Activated CD4-positive, alpha-beta T cell treated with anti-CD3 and anti-CD28 coated beads for 48 hours (primary cell): ENCODE measurements at places on chromosomes 1 and 21.

DNA sequence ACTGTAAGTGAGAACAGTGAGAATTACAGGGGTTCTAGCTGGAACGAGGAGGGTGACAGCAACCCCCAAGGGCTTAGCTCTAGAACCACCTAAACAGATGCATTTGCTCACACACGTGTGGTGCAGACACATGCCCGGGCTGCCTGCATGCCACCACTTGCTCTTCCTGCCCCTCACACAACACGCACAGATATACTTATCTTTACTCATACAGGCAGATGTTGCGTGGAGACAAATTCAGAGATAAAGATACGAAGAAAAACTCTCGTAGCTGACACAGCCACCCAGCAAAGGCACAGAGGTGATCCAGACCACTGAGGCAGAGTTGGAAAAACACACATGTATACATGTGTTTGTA, 13.5 kb downstream of the VANGL1 start:
- no peak for DNase-seq

- DNase-seq: no peak
Measured at GRCh38 chr21:31382060-31382459, 38.0 kb upstream of the TIAM1 start.

DNA sequence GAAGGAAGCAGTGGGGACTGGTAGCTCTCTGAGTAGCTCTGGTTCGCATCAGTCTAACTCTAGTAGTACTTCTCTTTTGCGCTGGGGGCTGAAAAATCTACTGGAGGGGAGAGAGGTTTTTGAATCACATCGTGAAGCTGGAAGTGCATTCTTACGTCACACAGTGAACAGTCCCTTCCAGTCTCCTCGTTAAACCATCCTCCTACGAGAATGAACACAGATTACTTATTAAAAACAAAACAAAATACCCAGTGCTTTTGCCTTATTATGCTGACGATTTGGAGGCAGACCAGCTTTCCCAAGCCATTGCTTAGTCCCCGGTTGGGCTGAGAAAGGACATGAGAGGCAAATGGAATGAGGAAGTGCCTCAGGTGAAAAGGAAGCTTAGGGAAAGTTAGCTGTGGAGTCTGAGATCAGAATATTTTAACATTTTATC, 16.1 kb downstream of the HUNK start:
- no peak for DNase-seq

DNA sequence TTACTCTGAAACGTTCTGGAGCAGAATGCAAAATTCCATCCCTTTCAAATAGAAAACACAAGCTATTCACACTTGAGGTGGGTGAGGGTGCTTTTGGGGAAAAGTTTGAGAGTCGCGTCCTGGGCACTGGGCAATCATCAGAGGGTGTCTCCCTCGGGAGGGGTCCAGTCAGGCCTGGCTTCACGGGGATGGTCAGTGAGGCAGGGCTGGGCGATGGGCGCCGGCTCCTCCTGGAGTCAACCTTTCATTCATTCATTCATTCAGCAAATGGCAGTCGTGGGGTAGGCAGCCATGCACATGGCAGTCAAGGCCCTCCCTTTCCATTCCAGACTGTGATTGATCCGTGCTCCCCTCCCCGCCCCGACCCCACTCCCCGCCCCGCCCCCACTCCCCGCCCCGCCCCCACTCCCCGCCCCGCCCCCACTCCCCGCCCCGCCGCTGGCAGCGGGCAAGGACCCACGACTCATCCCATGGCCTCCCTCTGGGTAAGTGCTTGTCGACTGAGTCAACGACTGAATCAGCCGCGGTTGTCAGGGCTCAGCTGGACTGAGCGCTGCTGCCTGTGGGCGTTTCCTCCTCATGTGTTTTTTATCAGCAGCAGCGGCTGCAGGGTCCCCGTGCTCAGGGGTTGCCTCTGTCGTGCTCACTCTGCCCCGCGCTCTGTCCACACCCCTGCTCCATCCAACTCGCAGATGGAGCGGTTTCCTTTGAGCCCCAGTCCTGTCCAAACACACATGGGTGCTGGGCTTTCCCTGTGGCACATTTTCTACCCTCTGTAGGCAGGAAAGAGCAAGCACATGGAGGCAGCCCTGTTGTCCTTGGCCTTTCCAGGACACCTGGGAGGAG, 12.5 kb upstream of the SPSB1 start:
- peak; percentile 87 for DNase-seq

DNA sequence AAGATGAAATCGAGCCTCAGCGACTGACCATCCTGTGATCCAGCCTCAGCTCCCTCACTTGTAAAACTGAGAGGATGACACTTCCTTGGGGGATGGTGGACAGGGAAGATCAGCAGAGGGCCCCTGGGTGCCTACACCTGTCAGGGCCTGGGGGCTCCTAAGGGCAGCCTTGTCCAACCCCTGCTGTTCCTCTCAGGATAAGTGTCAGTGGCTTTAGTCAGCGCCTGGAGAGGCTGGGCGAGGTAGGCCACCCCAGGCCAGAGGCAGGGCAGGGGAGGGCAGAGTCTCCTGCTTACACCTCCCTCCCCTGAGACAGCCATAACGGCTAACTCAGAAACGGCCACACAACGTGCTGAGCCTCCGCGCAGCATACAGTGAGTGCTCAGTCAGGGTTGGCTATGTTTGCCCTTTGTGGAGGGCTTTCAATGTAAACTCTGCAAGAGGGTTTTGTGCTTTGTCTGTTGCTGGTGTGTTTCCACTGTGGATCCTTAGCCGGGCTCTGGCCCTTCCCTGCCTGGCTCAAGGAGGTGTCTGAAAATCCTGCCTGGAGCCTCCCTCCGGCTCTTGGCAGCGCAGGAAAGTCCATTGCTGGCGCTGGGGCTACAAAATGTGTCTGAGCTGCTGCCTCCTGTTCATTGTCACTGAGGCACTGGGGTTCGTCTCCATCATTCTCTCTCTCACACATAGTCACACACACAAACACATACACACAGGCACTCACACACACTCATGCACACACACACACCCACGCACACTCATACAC, 588.4 kb downstream of the PTPRU start:
- DNase-seq: no peak

DNA sequence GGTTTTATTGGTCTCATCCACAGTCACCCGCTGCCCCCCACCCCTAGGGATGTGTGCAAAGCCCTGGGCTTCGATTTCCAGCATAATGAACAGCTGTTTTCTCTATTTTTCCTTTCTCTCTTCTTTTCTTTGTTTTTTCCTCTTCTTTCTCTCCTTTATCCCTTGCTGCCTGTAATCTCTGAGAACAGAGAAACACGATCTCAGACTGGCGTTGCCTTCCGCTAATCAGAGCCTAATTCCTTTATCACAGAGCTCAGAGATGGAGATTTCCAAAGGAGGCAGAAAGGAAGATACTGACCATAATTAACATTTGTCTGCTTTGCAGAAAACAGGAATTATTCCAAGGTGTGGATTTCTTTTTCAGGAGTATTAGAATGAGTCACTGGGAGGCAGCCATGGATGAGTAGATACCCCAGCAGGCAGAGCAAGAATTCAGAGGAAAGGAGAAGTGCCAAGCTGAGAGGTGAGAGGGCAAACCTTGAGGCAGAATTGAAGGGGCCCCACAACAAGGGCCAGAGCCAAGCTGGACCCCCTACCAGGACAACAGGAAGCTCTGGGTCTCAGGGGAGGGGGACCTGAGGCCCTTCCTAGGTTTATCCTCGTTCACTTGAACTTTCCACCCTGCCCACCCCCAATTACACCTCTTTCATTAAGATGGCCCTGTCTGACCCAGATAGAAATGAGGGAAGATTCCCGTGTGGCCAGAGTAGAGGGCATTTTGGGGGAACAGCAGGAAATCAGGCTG, 33.3 kb downstream of the MATN1 start:
- DNase-seq: no peak

DNA sequence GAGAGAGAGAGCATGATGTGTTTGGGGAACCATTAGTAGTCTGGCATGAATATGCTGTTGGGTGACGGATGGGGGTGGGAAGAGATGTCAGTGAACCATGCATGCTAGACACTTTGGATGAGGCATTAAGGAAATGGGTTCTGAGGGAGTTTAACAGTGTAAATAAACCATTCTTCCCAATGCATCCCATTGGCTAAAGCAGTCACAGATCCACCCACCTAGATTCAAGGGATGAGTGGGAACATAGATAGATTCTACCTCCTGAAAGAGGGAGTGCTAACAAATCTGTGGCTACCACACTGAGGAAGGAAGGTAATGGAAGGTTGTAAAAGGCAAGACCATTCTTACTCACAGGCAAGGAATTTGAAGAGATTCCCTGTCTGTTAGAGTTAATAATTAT, 129.8 kb upstream of the CACNA1E start:
- no peak for DNase-seq

- no peak for DNase-seq
Measured at GRCh38 chr1:100452641-100453040, 85.3 kb upstream of the GPR88 start.

- DNase-seq: no peak
Measured at GRCh38 chr1:208174731-208175507, 69.3 kb downstream of the PLXNA2 start.

GRCh38 chr1:119462964-119463363, 44.0 kb upstream of the HSD3B1 start:
- no peak for DNase-seq

GRCh38 chr1:116943438-116943837, 33.7 kb downstream of the PTGFRN start:
- no peak for DNase-seq

- no peak for DNase-seq
Measured at GRCh38 chr1:100524355-100524754, 13.6 kb upstream of the GPR88 start.

DNA sequence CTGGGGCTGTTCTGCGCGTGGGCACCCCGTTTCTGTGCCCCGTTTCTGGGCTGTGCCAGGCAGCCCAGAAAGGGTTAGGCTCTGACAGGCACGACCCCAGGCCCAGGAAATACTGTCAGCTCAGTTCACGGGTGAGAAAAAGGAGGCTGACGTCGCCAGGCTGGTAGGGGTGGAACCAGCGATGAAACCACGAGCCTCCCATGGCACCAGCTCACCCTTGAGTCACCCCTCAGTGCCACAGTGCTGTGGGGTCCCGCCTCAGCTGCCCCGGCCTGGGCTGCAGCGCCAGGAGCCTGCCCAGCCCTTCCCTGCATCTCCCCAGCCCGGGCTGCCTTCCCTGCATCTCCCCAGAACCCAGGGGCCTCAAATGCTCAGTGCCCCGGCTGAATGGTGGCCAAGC, 11.5 kb downstream of the MEGF6 start:
- DNase-seq: no peak

DNA sequence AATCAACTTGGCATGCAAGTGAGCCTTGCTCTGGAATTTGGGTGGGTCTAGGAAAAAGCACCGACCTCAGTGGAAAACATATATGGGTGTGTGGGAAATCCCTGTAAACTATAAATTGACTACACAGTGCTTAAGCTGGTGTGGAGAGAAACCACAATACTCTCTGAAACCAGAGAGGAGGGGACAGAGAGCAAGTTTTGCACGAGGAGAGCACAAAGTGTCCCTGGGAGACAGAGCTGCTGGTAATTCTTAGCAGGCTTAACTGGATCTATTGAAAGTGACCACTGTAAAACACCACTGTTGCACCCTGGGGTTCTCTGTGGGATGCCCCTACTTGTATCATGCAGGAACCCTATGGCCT, 12.8 kb downstream of the KCNJ15 start:
- DNase-seq: no peak

- no peak for DNase-seq
Measured at GRCh38 chr1:152191260-152191659, 32.2 kb upstream of the RPTN start.

- DNase-seq: no peak
Measured at GRCh38 chr1:218565377-218565776, 220.2 kb downstream of the TGFB2 start.

DNA sequence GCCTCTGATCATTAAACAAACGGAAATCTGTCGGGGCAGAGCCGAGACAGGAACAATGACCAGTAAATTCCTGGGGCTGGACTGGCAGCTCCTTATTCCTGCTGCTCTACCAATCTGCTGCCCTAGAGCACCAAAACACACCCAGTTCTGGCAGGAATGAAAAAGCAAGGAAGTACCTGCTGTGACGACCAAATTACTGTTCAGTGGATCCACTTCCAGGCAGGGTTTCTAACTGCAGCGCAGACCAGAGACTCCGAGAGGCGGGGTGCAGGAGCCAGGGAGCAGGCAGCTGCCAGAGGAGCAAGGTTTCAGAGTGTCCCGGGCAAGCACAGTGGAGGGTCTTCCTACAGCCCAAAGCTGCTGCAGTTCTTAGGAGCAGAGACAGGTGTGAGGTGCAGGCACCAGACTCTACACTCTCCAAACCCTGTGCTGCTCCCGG, 32.4 kb downstream of the KANK4 start:
- no peak for DNase-seq

GRCh38 chr1:40032240-40032891, 8.2 kb upstream of the CAP1 start:
- DNase-seq: peak; percentile 55

- no peak for DNase-seq
Measured at GRCh38 chr1:42950116-42950481, 8.6 kb downstream of the SLC2A1 start.

DNA sequence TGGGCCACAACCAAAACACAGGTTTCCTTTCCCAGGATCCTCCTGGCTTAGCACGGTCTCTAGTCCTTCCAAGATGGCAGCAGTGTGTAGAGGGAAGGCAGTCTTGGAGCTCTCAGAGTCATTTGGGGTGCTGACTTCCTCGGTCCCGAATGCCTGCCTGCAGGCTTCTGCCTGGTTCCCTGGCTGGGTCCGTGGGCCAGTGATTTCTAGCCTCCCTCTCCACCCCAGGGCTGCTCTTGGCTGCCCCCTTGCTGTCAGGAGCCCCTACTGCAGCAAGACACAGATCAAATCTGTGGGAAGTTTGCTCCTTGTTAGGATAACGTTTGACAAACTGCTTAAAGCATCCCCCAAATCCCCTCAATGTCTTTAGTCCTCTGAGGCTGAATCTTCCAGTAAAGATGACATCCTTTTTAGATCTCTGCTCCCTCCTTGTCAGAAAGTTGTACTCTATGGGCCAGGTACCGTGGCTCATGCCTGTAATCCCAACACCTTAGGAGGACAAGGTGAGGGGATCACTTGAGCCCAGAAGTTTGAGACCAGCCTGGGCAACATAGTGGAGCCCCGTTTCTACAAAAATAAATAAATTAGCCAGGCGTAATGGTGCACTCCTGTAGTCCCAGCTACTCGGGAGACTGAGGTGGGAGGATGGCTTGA, 272.5 kb downstream of the RRAGC start:
- peak; percentile 69 for DNase-seq
